ENCODE measurements at places on chromosomes 16 and 17.

DNA sequence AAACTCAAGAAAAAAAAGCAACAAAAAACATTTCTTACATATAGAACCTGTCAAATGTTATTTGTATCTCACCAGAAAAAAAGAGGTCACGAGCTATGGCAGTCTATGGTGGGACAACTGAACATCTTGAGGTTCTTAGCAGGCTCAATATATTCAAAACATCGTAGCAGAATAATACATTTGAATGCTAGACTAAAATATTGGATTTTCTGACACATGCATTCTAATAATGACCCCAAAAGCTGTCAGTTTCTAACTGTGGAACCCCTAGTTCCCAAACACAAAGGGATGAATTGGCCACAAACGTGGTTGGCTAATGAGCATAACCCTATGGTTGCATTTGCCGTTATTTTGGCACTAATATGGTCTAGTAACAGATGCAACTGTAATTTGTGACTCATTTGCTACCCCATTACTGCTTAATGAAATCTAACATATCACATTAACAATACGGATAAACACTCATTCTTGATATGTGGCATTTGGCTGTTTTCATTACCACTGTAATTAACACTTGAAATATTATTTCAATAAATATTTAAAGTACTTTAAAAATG lies 81.2 kb downstream of the TOX3 start:
- no peak for DNase-seq

GRCh38 chr16:52573365-52574299 lies 26.7 kb upstream of the TOX3 start:
- DNase-seq, result no peak

GRCh38 chr17:44361292-44362260 lies 2.1 kb downstream of the FAM171A2 start:
- no peak for DNase-seq

DNA sequence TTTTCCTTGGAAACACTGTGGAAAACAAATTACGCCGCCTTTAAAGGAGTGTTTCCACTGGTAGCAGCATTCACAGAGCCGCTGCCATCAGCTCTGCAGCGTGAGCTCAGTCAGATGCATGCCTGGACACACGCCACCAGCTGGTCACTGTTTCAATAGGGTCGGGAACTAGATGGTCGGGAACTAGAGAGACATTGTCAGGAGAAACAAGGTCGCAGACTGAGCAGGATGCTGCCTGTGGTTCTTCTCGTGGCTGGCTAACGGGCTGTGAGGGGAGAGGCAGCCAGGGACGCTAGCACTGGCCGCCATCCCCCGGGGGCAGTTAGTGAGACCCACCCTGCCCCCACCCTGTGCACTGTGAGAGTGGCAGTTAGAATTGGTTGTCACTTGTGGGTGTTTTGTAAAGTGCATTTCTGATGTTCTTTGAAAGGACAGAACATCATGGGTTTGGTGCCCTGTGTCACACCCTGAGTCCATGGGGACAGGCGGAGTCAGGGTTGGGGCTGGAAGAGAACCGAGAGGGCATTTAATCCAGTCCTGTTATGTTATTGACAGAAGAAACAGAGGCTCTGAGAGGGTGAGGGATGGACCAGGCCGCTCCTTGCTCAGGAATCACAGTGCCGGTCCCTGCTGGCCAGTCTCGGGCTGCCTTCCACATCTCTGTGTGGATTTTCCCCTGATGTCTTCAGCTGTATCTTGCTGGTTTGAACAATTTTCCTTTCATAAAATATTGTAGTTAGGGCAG lies 86.3 kb downstream of the SPECC1 start:
- no peak for DNase-seq

GRCh38 chr17:77036136-77036840 lies 104.5 kb upstream of the SEC14L1 start:
- DNase-seq, result no peak

DNA sequence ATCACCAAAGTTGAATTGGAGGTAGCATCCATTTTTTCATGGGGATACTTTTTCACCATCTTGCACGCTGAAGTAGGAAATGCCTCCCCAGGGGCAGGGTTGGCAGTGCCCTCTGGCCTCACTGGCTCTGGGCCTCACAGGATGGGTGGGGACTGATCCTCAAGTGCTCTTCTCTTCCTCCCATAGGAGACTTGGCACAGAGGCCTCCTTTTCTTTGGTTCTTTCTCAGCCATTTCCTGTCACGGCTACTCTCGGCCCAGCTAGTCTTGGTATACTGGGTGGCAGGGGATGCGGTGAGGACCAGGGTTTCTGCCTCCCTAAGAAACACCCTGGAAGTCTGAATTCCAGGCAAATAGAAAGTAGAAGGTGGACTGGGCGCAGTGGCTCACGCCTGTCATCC lies 58.2 kb downstream of the PECAM1 start:
- no peak for DNase-seq

- DNase-seq, result no peak
Observed at GRCh38 chr17:10055262-10055975, 143.0 kb downstream of the GAS7 start.

DNA sequence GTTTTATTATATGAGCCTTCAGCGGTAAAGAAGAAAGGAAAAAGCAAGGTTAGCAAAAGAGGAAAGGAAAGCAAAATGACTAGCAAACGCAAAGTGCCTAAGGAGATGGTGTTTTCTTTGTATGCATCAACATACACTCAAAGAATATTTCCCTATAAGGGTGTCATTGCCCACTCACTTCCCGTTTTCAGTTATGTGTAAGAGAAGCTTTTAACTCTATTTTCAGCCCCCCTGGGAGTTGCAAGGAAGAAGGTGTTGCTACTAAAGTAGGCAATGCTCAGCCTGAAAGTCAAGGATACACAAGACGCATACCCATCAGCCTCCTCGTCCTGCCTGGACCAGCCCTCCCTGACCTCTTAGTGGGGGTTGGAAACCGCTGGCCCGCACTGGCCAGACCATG lies 267.7 kb upstream of the ZFHX3 start:
- no peak for DNase-seq

GRCh38 chr17:6596941-6597340 lies 40.6 kb upstream of the PITPNM3 start:
- DNase-seq, result no peak

GRCh38 chr17:10285896-10286295 lies 86.9 kb downstream of the MYH13 start:
- no peak for DNase-seq

- DNase-seq, result no peak
Observed at GRCh38 chr17:5762191-5762590, 177.9 kb upstream of the NLRP1 start.

- DNase-seq, result no peak
Observed at GRCh38 chr16:72399811-72400210, 227.9 kb upstream of the PMFBP1 start.

GRCh38 chr17:19905502-19905901 lies 37.8 kb upstream of the ULK2 start:
- no peak for DNase-seq

DNA sequence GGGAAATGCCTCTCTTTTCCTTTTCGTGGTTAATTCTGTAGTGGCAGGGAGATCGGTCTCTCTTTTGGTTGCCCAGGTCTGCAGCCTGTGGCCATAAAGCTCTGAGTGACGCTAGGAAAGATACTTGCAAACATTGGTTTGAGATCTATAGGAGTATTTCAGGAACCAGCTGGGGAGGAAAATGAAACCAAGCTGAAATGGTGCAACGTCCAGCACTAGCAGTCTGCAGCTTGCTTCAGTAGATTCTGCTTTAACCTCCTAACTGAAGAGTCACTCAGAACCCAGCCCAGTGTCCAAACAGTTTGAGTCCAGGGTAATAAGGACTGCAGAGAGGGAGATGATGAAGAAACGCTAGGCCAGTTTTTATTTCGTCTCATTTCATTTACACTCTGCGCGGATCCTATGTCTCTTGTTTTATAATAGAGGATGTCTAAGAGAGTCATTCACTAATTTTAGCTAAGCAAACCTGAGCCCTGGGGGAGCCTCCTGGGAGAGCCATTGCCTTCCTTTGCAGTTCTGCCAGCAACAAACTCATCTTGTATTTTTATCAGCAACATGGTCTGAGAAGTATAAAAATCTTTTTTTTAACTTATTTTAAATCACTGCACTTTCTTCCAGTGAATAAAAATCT lies 12.0 kb downstream of the SP2 start:
- DNase-seq, result no peak

DNA sequence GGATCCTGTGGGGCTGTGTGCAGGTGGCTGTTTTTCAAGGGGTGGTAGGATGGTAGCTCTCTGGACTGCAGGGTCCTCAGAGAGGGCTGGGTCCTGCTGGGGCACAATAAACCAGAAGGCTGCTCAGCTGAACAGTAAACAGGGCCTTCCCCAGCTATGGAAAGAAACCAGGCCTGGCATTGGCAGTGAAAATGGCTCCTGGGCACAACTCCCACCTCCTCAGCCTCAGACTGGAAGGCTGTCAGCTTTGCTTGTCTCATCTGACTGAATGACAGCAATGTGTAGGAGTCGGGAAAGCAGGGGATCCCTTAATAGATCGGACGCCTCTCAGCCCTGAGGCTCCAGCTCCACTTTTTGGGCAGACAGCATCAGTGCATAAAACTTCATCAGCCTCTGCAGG lies 59.8 kb upstream of the NLRP1 start:
- no peak for DNase-seq

GRCh38 chr17:41548844-41549595 lies 20.9 kb upstream of the KRT19 start:
- peak; percentile 67 for DNase-seq

- no peak for DNase-seq
Observed at GRCh38 chr17:45396496-45397205, 36.0 kb downstream of the ARHGAP27 start.

DNA sequence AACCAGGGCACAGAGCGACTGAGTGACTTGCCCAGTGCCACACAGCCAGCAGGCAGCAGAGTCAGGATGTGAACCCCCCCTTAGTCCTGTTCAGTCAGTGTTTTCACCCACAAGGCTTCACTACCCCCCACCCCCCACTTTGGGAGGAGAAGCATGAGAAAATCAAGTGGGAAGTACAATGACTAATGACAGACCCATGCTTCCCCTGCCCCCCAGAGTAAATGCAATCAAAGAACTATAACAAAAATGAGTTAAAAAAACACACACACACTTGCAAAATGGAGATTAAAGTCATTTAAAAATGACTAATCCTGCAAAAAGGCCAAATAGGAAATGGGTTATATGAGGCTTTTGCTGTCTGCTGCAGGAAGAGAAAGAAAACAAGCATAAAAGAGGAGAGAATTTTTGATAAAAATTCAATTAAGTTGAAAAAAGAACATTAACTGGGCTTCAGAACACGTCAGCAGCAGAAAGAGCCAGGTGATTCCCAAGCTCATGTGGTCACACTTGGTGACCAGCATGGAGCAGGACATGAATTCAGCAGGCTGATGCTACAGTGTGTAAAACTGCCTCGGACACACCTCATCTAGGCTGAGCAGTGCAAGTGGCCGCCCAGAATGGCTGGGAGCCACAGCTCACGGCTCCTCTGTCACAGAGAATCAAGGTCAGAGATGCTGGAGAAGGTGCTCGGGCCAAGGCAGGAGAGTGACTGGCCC lies 212.3 kb downstream of the ZNF423 start:
- DNase-seq, result no peak

DNA sequence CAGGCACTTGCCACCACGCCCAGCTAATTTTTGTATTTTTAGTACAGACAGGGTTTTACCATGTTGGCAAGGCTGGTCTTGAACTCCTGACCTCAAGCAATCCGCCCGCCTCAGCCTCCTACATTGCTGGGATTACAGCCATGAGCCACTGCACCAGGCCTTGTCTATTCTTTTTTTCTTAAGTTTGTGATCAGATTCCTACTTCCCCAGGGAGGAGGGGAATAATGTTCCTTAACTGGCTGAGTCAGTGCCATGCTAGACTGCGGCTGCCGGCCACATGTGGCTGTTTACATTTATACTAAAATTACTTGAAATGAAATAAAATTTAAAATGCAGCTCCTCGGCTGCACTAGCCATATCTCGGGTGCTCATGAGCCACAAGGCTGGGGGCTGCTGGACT lies 27.8 kb upstream of the USP36 start:
- DNase-seq, result no peak

- no peak for DNase-seq
Observed at GRCh38 chr17:35064516-35065215, 1.2 kb upstream of the RFFL start.

DNA sequence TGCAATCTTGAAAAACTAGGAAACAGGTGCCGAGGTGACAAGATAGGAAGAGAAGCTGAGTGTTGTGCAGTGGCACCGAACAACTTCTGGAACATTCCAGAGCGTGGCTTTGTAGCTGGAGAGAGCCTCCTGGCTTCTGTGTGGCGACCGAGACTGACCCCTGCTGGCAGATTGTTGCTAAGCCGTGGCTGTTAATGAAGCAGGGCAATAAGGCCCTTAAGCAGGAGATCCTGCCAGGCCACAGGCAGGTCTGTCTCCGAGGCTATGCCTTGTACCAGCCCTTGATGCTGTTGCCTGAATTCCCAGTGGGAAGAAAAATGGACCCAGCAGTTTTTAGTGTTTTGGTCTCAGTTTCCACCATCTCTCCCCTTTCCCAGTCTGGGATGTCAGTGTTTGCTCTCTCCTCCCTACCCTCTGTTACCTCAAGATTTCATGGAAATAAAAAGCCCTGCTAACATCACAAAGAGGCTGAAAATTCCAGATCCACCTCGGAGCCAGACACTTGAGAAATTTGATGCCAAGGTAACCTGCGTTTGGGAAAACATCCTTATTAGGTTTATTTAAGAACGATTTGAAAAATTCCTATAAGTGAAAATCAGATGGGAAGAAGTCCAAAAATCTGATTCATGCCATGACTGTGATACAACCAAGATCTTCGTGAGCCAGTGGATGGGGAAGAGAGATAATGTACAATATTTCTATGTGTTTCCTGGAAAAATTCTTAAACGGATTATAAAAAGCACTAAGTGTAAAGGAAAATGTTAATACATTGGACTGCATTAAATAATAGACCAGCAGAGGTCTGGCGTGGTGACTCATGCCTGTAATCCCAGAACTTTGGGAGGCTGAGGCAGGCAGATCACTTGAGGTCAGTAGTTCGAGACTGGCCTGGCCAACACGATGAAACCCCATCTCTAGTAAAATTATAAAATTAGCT lies 265.1 kb downstream of the PRKCA start:
- DNase-seq, result peak; percentile 62

- no peak for DNase-seq
Observed at GRCh38 chr16:78005881-78006280, 16.5 kb upstream of the CLEC3A start.

GRCh38 chr16:22075776-22076175 lies 16.6 kb upstream of the VWA3A start:
- no peak for DNase-seq

GRCh38 chr16:3787924-3788661 lies 70.8 kb upstream of the TRAP1 start:
- no peak for DNase-seq
